ENCODE measurements at places on chromosomes 16 and 17. TPM values are rescaled to one million over a fixed set of nuclear protein-coding genes. Genes with fewer than 3 reads are reported as not detected.

The TNS4 gene
- 25.6 TPM for total RNA-seq

The NRN1L gene
- not detected for total RNA-seq

The MAP2K3 gene
- 19.8 TPM for total RNA-seq

The SBK1 gene
- total RNA-seq: 1.3 TPM

The FMNL1 gene
- 8.3 TPM for total RNA-seq

The KIF19 gene
- total RNA-seq: 0.39 TPM

The SULT1A4 gene
- total RNA-seq: 2.1 TPM

The TPSD1 gene
- 1.3 TPM for total RNA-seq

The HOXB8 gene
- 1.6 TPM for total RNA-seq

The CCDC200 gene
- not detected for total RNA-seq

The SLC47A2 gene
- 0.39 TPM for total RNA-seq

The KRT15 gene
- total RNA-seq: 348 TPM

The SDR42E2 gene
- total RNA-seq: not detected

The CCT6B gene
- 3.2 TPM for total RNA-seq

The TNK1 gene
- total RNA-seq: 2.5 TPM

The PTX4 gene
- 0.10 TPM for total RNA-seq

The PIK3R5 gene
- total RNA-seq: 2.1 TPM

The CACNA1G gene
- total RNA-seq: 8.9 TPM

The FBXW10B gene
- total RNA-seq: 3.6 TPM

The GLP2R gene
- 0.30 TPM for total RNA-seq

The NPIPB8 gene
- 1.7 TPM for total RNA-seq

The SLFN13 gene
- 3.6 TPM for total RNA-seq

The NEUROD2 gene
- total RNA-seq: not detected

The ABCC11 gene
- 0.20 TPM for total RNA-seq

The EVPLL gene
- 0.49 TPM for total RNA-seq

The C16orf89 gene
- total RNA-seq: 2.0 TPM

The BIRC5 gene
- 15.0 TPM for total RNA-seq

The GP1BA gene
- 0.10 TPM for total RNA-seq

The G6PC1 gene
- total RNA-seq: not detected

The TMEM92 gene
- total RNA-seq: 0.20 TPM

The PPY gene
- total RNA-seq: not detected

The HOXB1 gene
- not detected for total RNA-seq

The KRTAP2-1 gene
- total RNA-seq: 3.4 TPM

The KCNG4 gene
- total RNA-seq: not detected

The FKBP10 gene
- 97.2 TPM for total RNA-seq

The HOXB9 gene
- total RNA-seq: 0.10 TPM

The BOLA2 gene
- 14.0 TPM for total RNA-seq

The ASGR1 gene
- 3.7 TPM for total RNA-seq

The SEPTIN1 gene
- 0.69 TPM for total RNA-seq

Data from skin of body (tissue), 3 donors.